ENCODE measurements at places on chromosomes 1 and 21.

- DNase-seq, result peak; percentile 52
Measured at GRCh38 chr21:36747815-36748383, 49.0 kb downstream of the SIM2 start.

GRCh38 chr21:34807146-34807880 lies 138.5 kb downstream of the CLIC6 start:
- peak; percentile 85 for DNase-seq

GRCh38 chr1:223496883-223497282 lies 103.7 kb downstream of the CCDC185 start:
- no peak for DNase-seq

- no peak for DNase-seq
Measured at GRCh38 chr1:4733446-4734177, 79.2 kb downstream of the AJAP1 start.

GRCh38 chr21:46000182-46000730 lies 18.7 kb downstream of the COL6A1 start:
- DNase-seq, result no peak

DNA sequence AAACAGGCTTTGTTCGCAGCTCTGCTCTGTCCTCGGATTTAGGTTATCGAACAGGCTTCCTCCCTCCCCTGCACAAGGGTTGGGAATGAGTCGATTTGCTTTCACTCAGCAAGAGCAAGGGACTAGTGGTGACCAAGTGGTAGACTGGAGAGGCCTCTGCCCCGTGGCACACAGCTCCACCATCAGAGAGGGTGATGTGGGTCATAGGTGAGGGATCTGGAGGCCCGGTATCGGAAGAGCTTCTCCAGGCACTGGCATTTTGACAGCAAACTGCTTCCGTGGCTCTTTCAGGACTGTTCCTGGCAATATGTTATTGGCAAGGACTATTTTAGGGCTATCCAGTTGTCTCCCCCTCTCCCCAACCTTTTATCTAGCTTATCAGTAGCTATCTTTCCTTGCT lies 3.1 kb upstream of the ELF3 start:
- DNase-seq, result no peak

DNA sequence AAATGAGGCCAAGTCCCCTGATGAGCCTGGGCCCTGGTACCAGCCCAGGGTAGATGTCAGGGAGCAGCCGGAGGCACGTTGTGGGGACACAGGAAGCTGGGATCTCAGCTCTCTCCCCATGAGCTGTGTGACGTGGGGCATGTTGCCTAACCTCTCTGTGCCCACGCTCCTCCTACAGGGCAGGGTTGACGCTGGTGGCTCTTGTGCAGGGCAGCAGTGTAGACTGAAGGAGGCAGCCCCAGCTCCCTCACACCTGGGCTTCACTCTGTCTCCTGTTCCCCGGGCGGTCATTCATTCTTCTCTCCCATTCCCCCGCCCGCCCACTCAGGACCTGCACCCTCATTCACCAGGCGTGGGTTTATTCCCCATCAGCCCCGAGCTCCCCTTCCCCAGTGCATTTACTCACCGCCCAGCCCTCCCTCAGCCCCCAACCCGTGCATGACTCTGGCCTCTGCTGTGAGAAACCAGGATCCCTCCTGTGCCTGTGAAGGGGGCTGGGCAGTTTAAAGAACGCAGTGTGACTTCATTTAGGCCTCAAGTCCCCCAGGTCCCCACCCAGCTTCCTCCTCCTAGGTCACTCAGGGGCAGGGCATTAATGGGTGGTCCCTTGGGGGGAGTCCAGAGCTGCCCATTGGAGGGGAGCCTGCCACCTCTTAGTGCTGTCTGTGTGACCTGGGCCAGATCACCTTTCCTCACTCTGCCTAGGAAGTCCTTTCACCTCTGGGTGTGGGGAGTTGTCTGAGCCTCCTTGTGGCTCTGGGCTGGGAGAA lies 285.7 kb downstream of the PTPRU start:
- no peak for DNase-seq

DNA sequence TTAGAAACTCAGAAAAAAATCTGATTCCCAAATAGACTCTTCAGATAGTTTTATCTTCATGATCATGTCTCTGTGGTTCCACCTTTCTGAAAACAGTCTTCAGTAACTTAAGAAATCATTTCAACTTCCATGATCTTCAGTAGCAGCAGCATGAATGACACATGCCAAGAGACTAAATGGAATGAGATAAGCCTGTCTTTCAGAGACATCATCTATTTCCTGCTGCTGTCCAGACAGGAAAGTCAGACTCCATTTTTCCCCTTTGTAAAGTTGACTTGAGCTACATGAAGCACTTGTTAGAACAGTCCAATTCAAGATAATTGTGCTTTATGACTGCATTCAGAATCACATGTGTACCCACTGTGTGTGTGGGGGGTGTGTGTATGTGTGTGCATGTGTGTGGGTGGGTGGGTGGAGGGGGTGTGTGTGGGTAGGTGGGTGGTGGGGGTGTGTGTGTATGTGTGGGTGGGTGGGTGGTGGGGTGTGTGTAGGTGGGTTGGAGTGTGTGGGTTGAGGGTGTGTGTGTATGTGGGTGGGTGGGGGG lies 58.8 kb downstream of the CLIC4 start:
- DNase-seq, result no peak

GRCh38 chr21:42203321-42203720 lies 15.6 kb upstream of the ABCG1 start:
- no peak for DNase-seq

GRCh38 chr1:174584071-174584470 lies 136.3 kb downstream of the GPR52 start:
- no peak for DNase-seq

DNA sequence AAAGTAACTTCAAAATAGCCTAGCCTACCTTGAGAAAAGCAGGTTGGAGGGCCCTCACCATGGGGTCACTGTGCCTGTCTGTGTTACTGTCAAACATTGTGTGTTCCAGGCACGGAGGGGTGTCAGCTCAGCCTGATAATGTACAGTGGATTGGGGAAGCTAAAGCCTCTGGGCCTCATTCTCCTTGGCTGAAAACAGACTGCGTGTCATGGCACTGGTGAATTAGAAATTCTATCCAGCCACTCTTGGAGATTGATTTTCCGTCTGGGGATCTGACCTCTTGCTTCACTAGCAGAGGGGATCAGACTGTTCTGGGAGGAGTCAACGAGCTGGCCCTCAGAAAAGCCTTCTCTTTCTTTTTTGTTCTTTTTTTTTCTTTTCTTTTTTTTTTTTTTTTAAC lies 123.5 kb upstream of the HOOK1 start:
- DNase-seq, result peak; percentile 53

DNA sequence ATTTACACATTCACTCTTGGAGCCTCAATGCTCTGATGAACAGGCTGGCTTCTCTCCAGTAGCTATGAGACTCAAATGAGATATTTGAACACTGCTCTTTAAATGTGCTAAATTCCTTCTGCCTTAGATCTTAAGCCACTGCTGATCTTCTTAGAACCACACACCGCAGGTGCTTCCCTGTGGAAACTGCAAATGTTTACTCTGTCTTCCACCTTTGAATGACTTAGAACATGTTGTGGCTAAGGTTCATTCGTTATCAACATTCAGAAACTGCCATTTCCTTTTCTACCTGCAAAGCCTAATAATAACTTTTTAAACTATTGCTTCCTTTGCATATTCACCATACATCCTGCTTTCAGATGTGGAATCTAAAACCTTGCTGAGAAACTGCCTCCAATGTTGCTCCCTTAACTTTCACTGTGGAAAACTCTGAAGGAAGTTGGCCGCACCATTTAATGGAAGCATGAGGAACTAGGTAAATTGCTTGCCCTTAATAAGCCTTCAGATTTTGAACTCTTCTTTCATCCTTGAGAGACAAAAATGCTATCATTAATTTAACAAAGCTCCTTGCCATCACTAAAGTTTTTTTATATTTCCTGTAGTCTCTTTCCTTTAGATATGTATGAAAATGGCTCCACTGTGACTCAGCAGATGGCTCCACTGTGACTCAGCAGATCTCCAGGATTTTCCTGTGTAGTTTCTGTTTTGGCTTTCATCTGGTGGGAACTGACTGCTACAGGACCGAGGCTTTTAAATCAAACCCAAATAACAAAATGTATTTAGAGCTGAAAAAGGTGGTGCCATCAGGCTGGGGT lies 143.8 kb downstream of the TNFSF18 start:
- no peak for DNase-seq

- DNase-seq, result peak; percentile 86
Measured at GRCh38 chr1:27556781-27557595, 47.0 kb downstream of the AHDC1 start.

DNA sequence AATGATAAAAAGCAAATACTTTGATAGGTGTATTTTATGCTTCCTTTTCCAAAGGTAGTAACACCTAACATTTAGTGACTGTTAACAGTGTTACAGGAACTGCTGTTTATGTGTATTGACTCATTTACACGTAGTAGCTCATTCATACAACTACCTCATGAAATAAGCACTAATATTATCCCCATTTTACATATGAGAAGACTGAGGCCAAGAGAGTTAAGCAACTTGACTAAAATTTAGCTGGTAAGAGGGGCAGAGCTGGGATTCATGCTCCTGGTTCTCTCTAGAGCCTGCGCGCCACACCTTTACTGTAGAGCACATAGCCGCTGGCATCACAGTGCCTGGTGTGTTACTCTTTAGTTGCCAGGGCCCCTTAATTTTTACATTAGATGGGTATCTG lies 11.3 kb downstream of the ZBTB40 start:
- no peak for DNase-seq

DNA sequence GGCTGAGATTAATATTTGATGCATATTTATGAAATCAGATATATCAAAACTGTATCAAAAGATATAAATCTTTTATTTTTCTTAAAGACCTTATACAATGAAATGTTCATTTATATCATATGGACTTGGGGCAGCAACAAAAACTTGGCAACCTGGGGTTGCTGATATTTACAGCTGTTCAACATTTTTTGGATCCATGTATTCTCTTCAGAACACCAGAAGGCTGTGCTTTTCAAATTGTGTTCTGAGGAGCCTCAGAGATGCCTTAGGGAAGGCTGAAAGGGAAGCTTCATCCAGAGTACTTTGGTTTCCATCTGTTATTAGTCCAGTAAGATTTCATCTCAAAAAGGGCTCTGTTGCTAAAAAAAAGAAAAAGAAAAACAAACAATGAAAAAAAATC lies 94.8 kb downstream of the DISC1 start:
- peak; percentile 73 for DNase-seq

DNA sequence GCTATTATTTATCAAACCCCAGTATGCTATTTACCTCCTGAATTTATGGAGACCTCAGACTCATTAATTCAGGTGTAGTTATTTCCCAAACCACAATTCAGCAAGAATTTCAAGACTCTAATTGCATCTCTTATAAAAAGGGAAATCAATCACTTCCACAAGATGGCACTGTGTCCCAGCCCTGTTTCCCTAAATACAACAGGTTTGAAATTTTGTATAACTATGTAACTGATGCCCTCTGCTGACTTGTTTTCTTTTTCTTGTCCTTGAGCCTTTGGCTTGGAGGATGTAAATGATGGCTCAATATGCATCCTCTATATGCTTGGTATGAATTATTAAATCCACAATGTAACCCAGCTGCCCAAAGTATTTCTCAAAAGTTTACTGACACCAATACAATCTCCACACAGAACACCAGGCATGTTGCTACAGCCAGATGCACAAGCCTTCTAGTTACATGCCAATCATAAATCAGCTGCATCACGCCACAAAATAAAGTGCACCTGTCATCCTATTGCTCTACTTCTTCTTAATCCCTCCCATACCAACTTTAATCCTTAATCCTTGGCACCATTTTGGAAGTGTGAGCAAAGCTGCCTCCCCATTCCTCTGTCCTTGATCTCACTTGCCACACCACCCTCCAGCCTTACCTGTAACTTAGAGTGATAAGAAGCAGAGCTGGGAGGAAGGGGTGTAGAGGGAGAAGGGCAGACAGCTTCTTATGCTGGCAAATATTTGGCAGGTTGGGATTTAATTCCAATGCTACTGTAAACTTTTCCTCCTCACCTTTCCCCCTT lies 9.0 kb downstream of the C1orf105 start:
- DNase-seq, result peak; percentile 89

GRCh38 chr1:202213361-202214088 lies 19.9 kb downstream of the LGR6 start:
- DNase-seq, result peak; percentile 3

DNA sequence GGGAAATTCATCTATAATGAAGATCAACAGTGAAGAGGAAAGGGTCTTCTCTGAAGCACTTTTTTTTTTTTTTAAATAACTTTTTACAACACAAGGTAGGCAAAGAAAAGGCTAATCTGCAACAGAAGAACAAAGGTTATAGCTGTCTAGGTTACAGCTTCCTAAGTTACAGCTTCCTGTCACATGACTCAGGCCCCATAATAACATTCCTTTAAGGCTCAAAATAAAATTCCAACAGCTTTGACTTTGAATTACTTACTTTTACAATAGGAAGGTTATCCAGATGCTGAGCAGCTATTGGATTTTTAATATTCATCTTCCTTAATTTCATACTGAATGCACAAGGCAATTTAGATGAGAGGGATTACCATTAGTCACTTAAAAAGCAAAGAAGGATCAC lies 40.4 kb upstream of the TMEM61 start:
- DNase-seq, result no peak

DNA sequence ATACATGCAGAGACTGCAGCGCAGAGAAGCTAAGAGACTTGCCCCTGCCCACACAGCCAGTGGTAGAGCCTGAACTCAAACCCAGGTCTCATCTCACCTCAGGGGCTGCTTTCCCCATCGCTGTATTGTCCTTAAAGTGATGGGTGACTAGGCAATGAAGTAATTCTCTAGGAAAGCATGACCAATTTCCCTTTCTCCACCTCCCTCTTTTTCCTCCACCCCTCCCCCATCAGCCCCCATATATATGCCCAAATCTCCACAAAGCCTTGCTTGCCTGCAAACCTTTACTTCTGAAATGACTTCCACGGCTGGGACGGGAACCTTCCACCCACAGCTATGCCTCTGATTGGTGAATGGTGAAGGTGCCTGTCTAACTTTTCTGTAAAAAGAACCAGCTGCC lies at the start of gene IL24:
Gene IL24, plus strand, starts transcription at position 269 of the 400 bp plus-strand sequence. CDS start 390 bp downstream, outside the sequence.
- DNase-seq, result no peak

GRCh38 chr1:85467929-85468540 lies 3.1 kb upstream of the DDAH1 start:
- no peak for DNase-seq

DNA sequence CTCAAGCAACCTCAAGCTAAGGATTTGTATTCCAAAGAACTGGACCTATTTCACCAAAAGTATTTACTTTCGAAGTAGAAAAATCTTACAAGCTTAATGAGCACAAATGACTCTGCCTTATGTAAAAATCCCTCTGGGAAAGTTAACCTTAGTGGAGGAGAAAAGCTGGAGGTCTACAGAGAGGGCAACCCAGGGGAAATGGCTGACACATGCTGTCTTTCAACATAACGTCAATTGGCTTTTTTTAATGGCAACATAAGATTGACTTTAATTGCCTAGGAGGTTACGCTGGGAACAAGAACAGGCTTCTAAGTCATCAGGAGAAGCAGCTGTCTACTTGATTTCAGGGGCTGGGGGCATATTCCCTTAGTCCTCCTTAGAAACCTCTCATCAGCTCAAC lies 52.3 kb downstream of the UTP25 start:
- no peak for DNase-seq

Measured in muscle of back (tissue), 13 donors.